NCI-H1930 (cell line): ENCODE measurements at places on chromosomes 7 and 10.

- DNase-seq, result peak; percentile 49
Observed at GRCh38 chr7:88092676-88092999, 127.2 kb downstream of the SRI start.

GRCh38 chr7:711093-711921 lies 15.2 kb upstream of the DNAAF5 start:
- no peak for DNase-seq

GRCh38 chr10:110841767-110842267 lies 29.9 kb upstream of the PDCD4 start:
- DNase-seq, result no peak

DNA sequence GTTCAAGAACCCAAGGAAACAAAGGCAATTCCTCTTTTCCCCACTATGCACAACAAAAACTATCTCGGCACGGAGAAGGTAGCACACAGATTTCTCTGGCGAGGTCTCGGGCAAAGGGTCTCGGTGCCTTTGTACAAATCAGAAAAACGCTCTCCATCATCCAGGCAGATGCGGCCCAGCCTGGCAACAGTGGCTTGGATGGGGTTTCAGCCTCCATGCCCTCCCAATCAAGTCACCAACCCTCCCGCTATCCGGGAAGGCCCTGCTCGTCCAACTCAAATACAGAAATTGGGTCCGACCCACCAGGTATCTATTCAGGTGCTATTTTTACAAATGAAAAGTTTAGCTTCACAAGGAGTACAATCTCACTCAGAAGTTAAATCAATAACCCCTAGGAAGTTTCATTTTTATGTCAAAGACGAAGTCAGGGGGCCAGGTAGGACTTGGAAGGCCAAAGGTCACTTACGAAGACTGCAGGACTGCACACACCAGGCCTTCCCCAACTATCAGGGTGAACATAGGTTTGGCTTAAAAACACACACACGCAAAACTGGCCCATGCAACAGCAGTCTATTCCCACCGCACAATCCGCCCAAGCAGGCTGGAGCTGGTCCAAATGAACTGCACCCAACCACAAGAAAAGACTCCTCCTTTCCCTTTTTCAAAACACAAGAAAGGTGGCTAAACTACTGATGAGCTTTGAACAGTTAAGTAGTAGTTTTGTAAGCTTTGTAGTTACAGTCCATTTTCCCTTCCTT lies 43.0 kb downstream of the GNA12 start:
- no peak for DNase-seq

- DNase-seq, result no peak
Observed at GRCh38 chr10:20712774-20713173, 184.3 kb downstream of the NEBL start.

DNA sequence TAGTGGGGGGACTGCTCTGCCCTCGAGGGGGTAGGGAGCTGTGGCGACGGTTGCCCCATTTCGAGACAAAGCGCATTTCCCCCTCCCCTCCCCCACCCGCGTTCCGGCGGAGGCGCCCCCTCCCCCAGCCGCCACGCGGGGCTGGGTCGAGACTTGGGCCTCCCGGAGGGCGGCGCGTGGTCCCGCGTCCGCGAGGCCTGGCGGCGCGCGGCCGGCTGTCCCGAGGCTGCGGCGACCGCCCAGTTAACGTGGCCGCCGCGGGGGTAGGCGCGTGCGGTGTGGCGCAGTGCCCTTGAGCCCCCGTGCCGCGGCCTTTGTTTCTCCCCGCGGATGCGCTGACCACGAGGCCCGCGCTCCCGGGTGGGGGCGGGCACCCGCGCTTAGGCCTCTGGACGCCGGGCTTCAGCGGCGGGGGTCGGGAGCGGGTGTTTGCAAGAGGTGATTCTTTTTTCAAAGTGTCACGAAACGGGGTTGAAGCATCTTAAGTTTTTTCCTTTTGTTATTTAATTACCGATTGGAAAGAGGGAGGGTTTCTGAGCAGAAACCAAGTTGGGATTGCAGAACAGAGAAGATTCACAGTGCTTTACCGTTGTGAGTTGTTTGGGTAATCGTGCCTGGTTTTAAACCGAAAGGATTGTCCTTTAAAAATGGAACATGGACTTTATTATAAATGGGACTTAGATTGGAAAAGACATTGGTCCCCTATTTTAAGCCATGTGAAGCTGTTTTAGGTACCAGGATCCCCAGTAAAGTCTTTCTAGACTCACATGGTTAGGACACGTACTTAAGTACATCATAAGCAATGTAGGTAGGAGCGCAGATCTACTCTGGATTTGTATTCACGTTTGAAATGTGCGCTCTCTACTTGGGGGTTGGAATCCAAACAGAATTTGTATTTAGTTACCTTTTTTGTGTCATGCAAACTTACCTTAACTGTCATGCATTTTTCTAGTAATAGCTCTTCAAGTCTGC lies 760 bp downstream of the CBX3 start:
- no peak for DNase-seq

DNA sequence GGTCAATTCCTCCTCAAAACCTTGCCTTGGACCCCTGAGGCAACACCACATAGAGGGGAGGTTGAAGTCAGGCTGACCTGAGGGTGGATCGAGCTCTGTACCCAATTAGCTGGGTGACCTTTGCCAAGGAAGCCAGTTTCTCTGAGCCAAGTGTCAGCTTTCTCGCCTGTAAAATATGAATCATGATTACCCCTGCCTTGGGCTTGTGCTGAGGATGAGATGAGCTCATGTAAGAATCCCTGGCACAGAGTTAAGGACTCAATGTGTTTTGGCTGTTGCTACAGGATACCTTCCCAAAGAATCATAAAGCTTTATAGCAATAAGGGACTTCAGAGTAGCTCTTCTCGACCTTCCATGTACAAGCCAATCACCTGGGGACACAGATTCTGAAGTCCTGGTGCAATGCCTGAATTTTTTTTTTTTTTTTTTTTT lies 43.5 kb upstream of the CACUL1 start:
- DNase-seq, result no peak

DNA sequence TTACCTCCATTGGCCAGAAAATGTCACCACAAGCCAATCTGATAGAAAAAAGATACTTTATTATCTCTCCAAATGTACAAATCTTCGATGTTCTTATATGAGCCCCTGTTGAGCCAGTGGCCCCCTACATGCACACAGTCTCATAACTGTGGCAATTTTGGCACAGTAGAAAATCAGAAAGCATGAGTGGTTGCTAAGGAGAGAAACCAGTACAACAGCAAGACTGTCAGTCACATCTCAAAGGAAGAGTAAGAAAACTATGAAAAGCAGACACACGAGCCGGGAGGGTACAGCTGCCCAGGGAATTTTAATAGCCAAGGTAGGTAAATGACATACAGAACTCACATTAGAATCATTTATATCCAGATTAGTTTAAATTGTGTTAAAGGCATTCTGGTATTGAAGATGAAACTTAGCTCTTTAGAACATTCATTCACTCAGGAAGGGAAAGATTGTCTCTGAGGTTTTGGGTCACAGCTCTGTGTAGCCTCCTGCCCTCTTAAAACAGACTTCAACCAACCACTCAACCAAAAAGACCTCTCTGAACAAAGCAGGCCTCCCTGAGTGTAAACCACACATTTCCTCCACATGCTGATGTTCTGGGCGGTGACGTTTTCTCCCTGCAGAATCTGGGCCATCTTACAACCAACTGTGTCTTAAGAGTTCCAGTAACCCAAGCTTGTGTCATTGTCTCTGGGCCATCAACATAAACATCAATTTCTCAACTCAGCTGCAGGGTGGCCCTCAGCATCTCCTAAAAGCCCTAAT lies 80.8 kb upstream of the ADAM12 start:
- DNase-seq, result no peak

DNA sequence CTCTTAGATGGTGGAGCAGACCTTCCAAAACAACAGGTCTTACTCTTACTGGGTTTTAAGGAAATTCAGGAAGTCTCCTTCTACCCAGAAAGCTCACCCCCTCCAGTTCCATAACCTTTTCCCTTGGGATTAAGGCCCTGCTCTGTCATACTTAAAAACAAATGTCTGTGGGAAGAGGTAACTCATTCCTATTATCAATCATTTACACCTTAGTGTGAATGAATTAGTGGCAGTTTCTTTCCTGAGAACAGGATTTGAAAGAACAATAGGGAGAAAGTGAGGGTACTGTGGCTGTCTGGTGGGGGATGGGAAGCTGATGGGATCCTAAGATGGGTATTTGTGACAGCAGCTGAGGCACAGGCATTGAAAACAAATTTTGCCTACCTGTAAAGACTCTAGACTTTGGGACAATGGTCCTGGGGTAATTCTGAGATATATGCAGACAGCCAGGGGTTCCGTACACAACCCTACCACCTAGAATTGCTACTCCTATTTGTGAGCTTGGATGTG lies 22.2 kb upstream of the PDLIM1 start:
- DNase-seq, result no peak

GRCh38 chr7:148014541-148014940 lies 576.0 kb upstream of the C7orf33 start:
- DNase-seq, result no peak

DNA sequence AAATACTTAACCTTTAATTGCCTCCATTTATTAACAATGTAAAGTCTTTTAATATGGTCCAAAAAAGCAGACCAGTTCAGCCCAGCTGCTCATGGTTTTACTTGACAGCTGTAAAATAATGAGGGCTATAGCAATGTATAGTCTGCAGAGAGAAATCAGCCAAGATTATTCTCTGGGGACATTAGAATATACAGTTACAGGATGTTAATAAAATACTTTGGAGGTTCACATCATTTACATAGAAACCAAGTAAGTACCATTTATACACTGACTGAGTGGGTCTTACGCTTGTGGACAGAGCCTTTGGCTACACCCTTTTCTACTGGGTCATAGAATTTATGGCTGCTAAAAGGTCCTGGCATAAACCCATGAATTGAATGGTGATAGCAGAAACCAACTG lies 340.7 kb upstream of the CELF2 start:
- no peak for DNase-seq
